ENCODE measurements at places on chromosomes 2 and 18.

GRCh38 chr2:152047824-152048471 lies 50.9 kb downstream of the CACNB4 start:
- DNase-seq, result peak; percentile 55

- DNase-seq, result no peak
Observed at GRCh38 chr18:13455960-13456481, 237.5 kb downstream of the LDLRAD4 start.

GRCh38 chr18:934518-935133 lies 30.0 kb downstream of the ADCYAP1 start:
- no peak for DNase-seq

GRCh38 chr2:125125902-125126301 lies 1100.8 kb downstream of the CNTNAP5 start:
- no peak for DNase-seq

DNA sequence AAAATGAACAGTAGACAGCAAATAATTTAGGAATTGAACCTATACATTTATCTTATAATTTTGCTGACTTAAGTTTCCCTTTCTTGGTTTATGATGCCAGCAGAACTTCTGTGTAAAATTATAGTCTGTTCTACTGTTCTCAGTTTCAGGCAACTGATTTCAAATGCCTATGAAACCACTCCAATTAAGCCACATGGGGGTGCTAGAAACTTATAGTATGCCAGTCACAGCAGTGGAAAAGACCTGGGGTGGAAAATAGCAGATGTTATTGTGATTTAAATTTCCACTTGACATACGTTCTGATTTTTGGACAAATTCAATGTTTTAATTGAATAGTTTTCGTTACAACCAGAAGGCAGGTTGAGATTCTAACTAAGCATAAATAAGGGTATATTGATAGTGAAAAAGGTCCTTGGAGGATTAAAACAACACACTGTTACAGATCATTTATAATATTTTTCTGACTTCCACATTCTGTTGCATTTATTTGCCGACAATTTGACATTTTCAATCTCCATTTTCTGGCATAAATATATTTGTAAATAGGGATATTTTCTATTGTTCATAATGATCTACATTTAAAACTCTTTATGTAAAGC lies 61.4 kb downstream of the CPS1 start:
- peak; percentile 4 for DNase-seq

GRCh38 chr2:227471924-227472264 lies at the start of gene AGFG1:
Gene AGFG1 (plus strand): TSS chr2:227472156. CDS start chr2:227472422, 266 bp downstream.
- DNase-seq, result peak; percentile 92

DNA sequence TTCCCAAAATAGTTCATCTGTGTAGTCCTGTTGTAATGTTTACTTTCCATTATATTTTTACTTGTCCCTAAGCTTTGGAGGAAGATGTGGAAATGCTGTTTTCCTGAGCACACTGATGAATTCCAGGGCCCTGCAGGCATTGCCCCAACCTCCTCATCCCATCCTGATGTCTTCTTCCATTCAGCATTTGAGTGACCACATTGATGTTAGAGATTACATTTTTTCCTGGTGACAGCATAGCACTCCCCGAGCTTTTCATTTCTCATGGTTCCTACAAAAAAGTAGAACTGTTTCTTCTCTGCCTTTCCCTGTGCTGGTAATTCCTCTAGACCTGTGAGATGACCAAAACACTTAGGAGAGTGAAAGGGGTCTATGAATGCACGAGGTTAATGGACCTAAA lies 4.8 kb downstream of the IL36A start:
- no peak for DNase-seq

GRCh38 chr2:239315308-239315707 lies 85.5 kb downstream of the HDAC4 start:
- no peak for DNase-seq

GRCh38 chr18:36031903-36032302 lies 35.5 kb downstream of the RPRD1A start:
- no peak for DNase-seq

GRCh38 chr2:121570036-121570666 lies 39.5 kb downstream of the RNU4ATAC start:
- no peak for DNase-seq

GRCh38 chr2:65436169-65436823 lies 3.9 kb upstream of the SPRED2 start:
- peak; percentile 95 for DNase-seq

GRCh38 chr2:45033302-45033701 lies 24.1 kb upstream of the SIX2 start:
- no peak for DNase-seq

DNA sequence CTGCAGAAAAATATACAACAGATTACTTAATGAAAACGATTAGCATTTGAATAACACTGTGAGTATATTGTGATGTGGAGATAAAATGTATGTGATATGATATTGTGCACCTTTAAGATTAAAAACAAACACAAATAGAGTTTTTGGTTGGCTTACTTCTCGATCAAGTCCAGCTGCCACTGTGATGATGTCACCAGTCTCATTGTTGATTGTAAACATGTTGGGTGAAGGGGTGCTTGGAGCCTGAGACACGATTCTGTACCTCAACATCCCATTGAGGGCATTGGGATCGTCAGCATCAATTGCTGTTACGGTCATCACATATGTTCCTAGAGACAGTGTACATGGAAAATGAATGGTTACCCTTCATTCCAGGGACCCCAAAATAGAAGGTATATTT lies 174.1 kb downstream of the CDH2 start:
- DNase-seq, result no peak

DNA sequence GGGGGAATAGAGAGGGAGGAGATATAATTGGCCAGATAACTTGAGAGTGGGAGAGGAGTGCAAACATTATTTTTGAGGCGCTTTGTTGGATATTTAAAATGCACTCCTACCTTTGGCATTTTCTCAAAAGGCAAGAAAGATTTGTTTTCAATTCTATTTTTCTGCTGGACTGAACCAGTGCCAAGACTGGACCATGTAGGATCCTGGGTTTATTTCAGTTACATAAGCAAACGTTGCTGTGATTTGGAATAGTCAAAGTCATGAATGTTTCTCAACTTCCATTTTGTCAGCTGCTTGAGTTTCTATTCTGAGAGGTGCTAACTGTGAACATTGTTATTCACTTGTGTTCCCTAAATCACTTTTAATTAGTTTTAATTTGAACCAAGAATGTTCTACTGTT lies 8.9 kb upstream of the CHRNA1 start:
- no peak for DNase-seq

DNA sequence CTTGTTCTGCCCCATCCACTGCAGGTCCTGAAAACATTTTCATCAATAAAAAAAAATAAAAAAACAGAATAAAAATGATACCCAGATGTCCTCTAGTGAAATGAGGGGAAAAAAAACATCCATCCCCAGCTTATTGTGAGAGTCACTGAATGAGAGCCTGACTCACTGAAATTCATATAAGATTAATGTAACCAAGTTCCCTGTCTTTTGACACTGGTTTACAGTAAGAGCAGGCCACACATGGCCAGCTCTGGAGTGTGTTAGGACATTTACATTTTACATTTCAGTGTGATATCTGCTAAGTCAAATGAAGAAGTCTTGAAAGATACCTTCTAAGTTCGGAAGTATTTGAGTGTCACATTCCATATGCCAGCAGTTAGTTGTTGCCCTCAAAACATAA lies 21.1 kb upstream of the IL18R1 start:
- no peak for DNase-seq

GRCh38 chr18:46237891-46238290 lies 133.7 kb downstream of the HAUS1 start:
- no peak for DNase-seq

All from suppressor macrophage treated with lipopolysaccharide for 1 hour (primary cell).